ENCODE measurements at places on chromosomes 4 and X. TPM values are rescaled to one million over a fixed set of nuclear protein-coding genes. Genes with fewer than 3 reads are reported as not detected.

GRCh38 chrX:68852046-68852445 lies 23.2 kb downstream of the EFNB1 start:
- no peaks in the 10 kb centered on the region for H3K27me3 ChIP-seq
- no peaks in the 10 kb centered on the region for H3K36me3 ChIP-seq
- no peaks in the 10 kb centered on the region for H3K4me1 ChIP-seq
- H3K4me3 ChIP-seq: no peak overlapping the region
- no peak overlapping the region for H3K27ac ChIP-seq

- no peaks in the 10 kb centered on the region for H3K27me3 ChIP-seq
- DNase-seq: no peak
- peaks cover 6% of the 10 kb centered on the region for H3K4me1 ChIP-seq
- H3K36me3 ChIP-seq: no peaks in the 10 kb centered on the region
These were observed 39.9 kb downstream of the FAM149A start for GRCh38 chr4:186144198-186144945.

GRCh38 chr4:99185581-99185980 lies 33.5 kb downstream of the ADH6 start:
- no peak overlapping the region for H3K4me3 ChIP-seq
- no peak overlapping the region for H3K27ac ChIP-seq
- H3K4me1 ChIP-seq: no peaks in the 10 kb centered on the region
- no peak for DNase-seq
- H3K27me3 ChIP-seq: no peaks in the 10 kb centered on the region

GRCh38 chr4:124941267-124941666 lies 228.7 kb upstream of the ANKRD50 start:
- H3K4me3 ChIP-seq: no peak overlapping the region
- H3K36me3 ChIP-seq: no peaks in the 10 kb centered on the region
- no peaks in the 10 kb centered on the region for H3K27me3 ChIP-seq
- H3K27ac ChIP-seq: no peak overlapping the region
- H3K4me1 ChIP-seq: no peaks in the 10 kb centered on the region
- DNase-seq: no peak

DNA sequence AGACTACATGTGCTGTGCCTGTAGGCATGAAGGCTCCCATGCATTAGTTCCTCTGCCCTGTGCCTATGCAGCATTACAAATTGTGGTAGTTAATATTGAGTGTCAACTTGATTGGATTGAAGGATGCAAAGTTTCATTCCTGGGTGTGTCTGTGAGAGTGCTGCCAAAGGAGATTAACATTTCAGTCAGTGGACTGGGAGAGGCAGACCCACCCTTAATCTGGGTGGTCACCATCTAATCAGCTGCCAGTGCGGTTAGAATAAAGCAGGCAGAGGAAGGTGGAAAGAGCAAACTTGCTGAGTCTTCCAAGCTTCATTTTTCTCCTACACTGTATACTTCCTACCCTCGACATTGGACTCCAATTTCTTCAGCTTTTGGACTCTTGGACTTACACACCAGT lies 460.2 kb upstream of the SMIM31 start:
- H3K27me3 ChIP-seq: no peaks in the 10 kb centered on the region
- DNase-seq: no peak
- H3K27ac ChIP-seq: no peak overlapping the region
- no peaks in the 10 kb centered on the region for H3K4me1 ChIP-seq
- no peak overlapping the region for H3K4me3 ChIP-seq

DNA sequence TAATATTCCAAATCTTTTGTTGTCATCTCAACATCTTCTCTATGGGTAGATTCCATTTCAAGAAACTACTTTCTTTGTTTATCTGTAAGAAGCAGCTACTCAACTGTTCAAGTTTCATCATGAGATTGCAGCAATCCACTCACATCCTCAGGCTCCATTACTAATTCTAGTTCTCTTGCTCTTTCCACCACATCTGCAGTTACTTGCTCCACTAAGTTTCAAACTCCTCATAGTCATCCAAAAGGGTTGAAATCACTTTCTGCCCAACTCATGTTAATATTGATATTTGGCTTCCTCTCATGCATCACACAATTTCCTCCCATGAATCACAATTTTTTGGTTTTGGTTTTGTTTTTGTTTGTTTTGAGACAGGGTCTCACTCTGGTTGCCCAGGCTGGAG lies 35.7 kb downstream of the ADH5 start:
- DNase-seq: no peak
- no peak overlapping the region for H3K27ac ChIP-seq
- no peaks in the 10 kb centered on the region for H3K4me1 ChIP-seq
- no peaks in the 10 kb centered on the region for H3K36me3 ChIP-seq

DNA sequence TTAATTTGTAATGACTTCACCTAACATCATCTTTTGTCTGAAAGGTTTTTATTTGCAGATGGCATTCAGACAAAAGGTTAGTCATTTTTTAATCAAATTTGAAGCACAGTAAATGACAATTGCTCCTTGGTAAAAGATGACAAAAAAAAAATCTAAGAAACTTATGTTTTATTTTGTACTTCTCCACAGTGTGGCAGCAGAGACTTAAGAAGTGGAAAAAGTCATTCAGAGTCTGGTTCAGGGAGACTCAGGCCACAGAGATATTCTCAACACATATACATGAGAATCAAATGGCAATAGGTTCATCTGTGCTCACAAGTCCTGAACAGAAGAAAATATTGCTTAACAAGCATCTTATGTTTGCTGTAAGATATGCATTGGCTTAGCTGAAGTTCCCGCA lies 436.2 kb downstream of the KCNIP4 start:
- H3K27me3 ChIP-seq: no peaks in the 10 kb centered on the region
- no peaks in the 10 kb centered on the region for H3K36me3 ChIP-seq
- no peak overlapping the region for H3K4me3 ChIP-seq
- no peaks in the 10 kb centered on the region for H3K4me1 ChIP-seq

DNA sequence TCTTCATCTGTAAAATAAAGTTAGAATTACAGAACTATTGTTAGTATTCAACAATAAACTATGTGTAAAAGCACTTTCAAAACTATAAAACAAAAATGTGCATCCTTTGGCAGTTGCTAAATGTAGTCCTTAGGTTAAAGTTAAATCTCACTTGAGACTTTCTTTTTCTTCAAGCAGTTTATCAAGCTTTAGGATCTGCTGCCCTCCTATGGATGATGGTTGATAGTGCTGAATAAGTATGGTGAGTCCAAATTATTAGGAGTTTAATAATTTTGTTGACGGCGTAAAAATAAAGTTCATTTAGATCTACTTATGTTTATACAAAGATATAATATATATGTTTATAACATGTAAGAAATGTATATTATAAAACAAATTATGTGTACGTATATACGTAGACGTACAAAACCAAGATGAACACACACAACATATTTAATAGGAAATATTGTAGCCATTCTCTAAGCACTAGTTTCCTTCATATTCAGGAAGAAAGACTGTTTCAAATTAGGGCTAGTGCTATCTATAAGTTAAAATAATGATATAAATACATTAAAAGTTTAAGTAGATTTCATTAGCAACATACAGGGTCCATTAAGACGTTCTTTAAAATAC lies 22.3 kb downstream of the UGT2A2 start:
- no peak overlapping the region for H3K27ac ChIP-seq
- DNase-seq: no peak
- H3K4me1 ChIP-seq: no peaks in the 10 kb centered on the region
- H3K36me3 ChIP-seq: no peaks in the 10 kb centered on the region
- H3K27me3 ChIP-seq: no peaks in the 10 kb centered on the region

TMEM129 gene
- 66.9 TPM for total RNA-seq

HCFC1 gene
- 52.0 TPM for total RNA-seq

NALF2 gene
- 0.35 TPM for total RNA-seq

SPARCL1 gene
- total RNA-seq: 120 TPM

MGAT4D gene
- not detected for total RNA-seq

PPP1R2C gene
- not detected for total RNA-seq

Data from Peyer's patch (tissue), 4 donors.